ENCODE measurements at places on chromosomes 6 and 20. TPM values are rescaled to one million over a fixed set of nuclear protein-coding genes. Genes with fewer than 3 reads are reported as not detected.

DNA sequence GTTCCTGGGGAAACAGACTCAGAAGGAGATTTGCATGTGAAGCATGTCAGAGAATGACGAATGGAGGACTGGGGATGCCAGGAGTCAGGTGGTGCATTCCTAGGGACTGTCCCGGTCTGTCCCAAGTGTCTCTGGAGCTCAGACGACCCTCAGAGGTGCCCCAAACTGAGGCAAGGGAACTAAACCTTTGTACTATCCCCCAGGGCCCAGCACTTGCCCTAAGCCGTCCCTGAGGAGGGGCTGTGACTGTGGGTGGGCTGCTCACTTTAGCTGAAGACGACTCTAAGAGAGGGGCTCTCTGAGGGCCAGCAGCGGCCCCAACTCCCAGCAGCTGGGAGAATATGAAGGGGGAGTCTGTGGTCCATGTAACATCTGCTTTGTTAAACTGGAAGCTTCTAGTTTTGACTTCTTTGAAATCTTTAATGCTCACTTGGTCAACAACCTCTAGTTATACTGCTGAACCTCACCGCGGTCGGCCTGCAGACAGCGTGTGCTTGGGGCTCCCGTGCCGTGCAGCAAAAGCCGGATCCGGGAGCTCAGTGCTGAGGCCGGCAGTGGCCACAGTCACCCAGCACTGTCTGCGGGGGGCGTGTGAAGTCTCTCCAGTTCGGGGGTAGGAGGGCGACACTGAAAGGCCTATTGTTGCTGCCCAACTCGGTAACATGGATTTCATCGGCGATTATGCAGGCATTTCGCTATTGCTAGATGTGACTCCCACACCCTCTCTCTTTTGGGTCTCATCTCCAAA is 34.2 kb downstream of the TUBB2B start:
- no peak for DNase-seq

Gene DTD1
- total RNA-seq = 22.9 TPM

Gene HSPA1L
- total RNA-seq = 4.5 TPM

Gene EYA2
- total RNA-seq = 1.3 TPM
